ENCODE measurements at places on chromosomes 2 and 18. TPM values are rescaled to one million over a fixed set of nuclear protein-coding genes. Genes with fewer than 3 reads are reported as not detected.

Gene RIT2
- polyA plus RNA-seq: 0.82 TPM

Gene C2orf81
- 23.1 TPM for polyA plus RNA-seq

Gene MC2R
- polyA plus RNA-seq: 0.24 TPM

Gene IL1B
- polyA plus RNA-seq: 1.8 TPM

Gene LRRTM1
- 1.1 TPM for polyA plus RNA-seq

Gene HNMT
- 13.6 TPM for polyA plus RNA-seq
